GM12878 (cell line): ENCODE measurements at places on chromosomes 2 and 18.

- DNase-seq = no peak
Measured at GRCh38 chr2:144235050-144235449, 284.9 kb downstream of the ZEB2 start.

- DNase-seq = no peak
Measured at GRCh38 chr2:3536682-3537632, 17.6 kb upstream of the ADI1 start.

DNA sequence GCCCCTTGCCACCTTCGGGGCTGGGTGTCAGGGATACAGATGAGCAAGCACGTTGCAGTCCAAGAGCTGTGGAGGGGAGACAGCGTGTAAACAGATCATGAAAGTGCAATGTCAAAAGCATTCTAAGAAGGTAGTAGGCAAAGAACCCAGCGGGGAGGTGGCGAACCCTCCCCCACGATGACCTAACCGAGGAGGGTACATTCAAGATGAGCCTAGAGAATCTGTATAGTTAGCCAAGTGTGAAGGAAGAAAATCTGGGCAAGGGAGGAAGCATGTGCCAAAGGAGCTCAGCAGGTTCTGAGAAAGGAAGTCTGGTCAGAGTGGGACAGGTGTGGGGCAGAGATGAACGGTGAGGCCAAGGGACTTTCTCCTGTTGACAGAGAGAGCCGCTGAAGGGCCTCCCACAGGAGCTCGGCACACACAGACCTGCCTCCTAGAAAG is 106.9 kb downstream of the SP3 start:
- DNase-seq = peak; percentile 56

GRCh38 chr2:122213312-122213711 is 457.9 kb downstream of the TSN start:
- no peak for DNase-seq

GRCh38 chr2:25251071-25251421 is 82.7 kb upstream of the POMC start:
- DNase-seq = no peak

DNA sequence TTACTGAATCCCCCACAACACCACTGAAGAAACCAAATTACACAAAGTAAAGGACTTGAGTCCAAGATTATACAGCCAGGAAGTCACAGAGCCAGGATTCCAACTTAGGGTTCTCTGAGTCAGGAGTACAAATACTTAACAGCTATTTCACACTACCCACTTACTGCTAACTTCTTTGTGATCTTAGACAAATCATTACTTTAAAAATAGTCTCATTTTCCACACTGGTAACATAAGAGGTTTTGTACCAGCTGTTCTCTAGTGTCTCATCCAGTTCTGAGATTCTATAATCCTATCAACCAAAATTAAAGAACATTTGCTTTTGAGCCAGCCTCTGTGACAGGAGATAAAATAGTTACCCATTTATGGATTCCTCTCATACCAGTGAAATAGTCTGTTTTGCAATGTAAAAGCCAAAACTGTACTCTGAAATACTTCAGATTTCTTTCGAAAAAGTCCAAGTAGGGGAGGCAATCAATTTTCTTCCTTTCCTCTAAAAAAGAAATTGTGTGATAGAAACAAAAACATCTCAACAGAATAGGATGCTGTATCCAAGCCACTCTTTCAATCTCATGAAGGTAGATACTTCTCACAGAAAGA is 157.6 kb downstream of the LRATD1 start:
- DNase-seq = no peak

GRCh38 chr2:76268902-76269620 is 558.3 kb upstream of the GCFC2 start:
- no peak for DNase-seq

GRCh38 chr2:45128580-45128997 is 119.3 kb upstream of the SIX2 start:
- no peak for DNase-seq

- DNase-seq = no peak
Measured at GRCh38 chr18:57516056-57516455, 70.4 kb downstream of the FECH start.
